ENCODE measurements at places on chromosomes 1 and 21.
A peak's percentile ranks its signal among the peaks of the same experiment; 100 is the strongest.

GRCh38 chr1:19239876-19240275 is 11.4 kb downstream of the EMC1 start:
- no peak for DNase-seq

- DNase-seq = no peak
These were observed 69.1 kb downstream of the KAZN start for GRCh38 chr1:14667651-14667984.

DNA sequence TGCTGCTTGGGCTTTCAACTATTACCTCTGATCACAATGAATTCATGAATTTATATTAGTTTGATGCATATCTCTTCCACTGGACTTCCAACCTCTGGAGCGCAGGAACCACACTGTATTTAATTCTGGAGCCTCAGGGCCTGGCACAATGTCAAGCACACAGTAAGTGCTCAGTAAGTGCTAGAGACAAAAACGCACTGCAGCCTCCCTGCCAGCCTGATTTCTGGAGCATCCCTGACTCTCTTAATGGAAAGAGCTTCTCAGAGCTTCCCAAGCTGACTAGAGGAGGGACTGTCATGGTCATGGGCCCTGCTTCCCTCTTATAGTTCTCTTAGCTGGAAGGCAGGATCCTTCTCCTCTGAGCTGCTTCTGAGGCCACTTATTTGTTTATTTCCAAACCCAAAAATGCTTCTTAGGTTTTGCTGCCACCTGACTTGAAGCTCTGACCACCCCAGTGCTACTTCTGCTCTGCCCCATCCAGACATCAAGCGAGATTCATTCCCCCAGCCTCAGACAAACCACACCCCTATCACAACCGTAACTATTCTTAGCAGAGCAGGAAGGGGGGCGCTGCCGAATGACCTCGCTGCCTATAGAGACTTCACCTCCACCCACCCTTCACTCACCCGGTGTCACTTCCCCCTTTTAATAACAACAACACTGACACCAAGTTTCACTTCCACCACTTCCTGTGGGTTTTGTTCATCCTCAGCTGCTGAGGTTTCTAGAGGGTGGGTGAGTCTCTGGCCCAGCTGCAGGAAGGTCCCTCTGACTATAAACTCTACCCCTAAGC is 33.6 kb downstream of the NUAK2 start:
- DNase-seq = peak; percentile 57

DNA sequence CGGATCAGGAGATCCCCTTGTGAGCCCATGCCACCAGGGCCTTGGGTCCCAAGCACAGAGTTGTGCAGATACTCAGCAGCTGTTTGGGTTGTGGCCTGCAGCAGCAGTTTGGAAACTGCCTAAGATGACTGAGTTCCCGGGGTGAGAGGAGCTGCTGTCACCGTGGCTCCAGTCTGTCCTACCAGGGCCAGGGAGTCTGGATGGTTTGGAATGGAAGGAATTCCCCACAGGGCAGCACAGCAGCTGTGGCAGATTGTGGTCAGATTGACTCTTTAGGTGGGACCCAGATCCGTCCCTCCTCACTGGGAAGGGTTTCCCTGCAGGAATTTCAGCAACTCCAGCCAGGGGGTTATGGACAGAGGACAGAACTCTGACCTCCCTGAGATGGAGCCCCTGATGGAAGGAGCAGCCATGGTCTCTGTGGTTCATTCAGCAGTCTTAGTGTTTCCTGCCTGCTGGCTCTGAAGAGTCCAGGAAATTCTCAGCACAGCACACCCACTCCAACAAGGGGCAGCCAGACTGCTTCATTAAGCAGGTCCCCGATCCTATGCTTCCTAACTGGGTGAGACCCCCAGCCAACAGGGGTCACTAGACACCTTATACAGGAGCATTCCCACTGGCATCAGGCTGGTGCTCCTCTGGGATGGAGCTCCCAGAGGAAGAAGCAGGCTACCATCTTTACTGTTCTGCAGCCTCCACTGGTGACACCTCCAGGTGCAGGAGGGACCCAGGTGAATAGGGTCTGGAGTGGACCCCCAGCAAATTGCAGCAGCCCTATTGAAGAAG is 51.5 kb upstream of the TNFSF4 start:
- DNase-seq = no peak

GRCh38 chr21:46189959-46190490 is 5.8 kb upstream of the SPATC1L start:
- DNase-seq = no peak

DNA sequence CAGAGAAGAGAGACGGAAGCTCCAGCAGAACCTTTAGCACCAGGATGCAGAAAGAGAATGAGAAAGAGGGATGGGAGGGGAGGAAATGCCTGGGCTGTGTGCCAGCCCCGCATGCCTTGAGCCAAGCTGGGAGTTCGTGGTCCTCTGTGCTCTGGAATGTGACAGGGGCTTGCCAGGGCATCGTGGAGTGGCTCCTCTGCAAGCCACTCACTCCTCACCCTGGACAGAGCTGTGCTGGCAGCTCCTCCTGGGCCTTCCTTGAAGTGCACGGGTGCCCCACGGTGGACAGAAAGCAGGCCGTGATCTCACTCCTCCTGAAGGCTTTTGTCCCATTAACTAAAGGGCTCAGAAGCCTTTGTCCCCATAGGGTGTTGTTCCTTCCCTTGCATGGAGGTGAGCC is 34.8 kb upstream of the PRELP start:
- no peak for DNase-seq

DNA sequence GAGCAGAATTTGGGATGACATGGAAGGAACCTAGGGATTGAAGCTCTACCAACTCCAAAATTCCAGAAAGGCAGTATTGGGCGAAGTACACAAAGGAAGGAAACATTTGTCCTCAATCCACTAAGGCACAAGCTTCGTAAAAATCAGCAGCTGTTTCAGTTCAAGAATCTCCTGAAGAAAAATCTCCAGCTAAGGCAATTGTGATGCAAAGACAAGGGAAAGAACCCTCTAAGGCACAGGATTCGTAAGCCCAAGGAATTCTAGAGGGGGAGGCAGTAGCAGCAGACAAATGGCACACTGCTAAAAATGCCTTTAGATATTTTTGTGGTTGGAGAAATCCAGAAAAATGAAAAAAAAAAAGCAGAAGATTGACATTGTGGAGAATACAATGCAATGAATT is 64.5 kb upstream of the PLPPR5 start:
- DNase-seq = no peak

DNA sequence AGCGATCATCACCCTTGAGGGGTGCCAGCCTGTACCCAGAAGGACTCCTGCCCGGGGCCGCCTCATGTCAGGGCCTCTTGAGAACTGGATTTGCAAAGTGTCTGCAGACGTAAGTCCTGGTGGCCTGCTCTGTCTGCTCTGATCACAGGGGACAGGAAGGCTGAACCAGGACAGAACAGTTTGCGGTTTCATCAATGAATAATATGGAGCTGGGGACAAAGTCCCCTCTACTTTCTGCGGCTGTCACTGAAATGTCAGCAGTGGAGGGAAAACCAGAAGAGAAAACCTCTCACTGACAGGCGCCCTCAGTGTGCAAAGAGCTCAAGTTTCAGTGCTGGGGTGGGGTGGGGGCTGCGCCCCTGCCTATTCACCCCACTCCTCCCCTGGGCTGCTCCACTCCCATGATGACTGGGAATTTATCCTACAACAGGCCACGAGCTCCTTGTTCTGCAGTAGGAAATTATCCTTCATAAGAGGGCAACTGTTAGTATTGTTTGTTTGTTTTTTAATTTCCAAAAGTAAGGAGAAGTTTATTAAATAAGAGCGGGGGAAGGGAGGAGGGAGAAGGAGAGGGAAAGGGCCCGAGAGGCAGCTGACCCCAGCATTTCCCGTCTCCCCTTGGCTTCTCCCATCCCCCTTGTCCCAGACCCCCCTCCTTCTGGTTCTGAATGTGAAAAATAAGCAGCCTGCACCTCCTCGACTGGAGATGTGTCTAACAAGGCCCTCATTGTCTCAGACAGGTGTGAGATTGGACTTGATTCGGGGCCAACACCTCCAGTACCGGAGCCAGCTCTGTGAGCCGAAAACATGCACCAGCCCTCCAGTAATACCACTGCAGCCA is 149.2 kb downstream of the CLIC6 start:
- no peak for DNase-seq

- DNase-seq = no peak
These were observed 151.2 kb downstream of the PTBP2 start for GRCh38 chr1:96872757-96873156.

GRCh38 chr1:33348194-33348593 is 27.3 kb upstream of the A3GALT2 start:
- no peak for DNase-seq

DNA sequence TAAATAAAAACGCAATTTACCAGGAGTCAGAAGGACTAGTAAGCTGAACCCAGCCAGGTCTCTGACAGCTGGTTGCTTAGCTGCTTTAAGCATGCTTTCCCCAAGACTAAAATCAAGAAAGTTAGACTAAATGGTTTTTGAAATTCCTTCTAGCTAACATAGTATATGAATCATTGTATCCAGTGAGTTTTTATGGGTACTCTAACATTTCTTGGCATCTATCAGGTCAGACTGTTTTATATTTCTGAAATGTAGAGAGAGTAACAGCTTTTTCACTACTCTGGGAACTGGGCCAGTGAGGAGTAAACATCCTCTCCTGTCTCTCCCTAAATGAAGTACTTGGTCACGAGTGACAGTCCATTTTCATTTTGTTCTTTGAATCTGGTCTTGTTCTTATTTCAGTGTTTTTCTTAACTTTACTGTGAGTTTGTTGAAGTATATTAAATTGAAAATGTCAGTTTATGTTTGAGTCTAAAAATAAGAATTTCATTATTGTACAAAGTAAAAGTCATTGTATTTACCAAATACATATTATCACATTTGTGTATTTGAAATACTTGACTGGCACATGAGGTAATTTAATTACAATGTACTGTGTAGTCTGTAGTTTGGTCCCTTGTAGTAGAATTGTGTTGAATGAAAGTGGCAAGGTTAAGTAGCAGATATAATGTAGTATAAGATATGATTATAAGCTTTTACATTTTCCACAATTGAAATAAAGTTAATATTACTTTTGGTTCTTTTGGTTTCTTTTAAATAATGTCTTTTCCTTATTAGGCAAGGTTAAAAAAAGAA is 47.6 kb downstream of the PKN2 start:
- DNase-seq = no peak

DNA sequence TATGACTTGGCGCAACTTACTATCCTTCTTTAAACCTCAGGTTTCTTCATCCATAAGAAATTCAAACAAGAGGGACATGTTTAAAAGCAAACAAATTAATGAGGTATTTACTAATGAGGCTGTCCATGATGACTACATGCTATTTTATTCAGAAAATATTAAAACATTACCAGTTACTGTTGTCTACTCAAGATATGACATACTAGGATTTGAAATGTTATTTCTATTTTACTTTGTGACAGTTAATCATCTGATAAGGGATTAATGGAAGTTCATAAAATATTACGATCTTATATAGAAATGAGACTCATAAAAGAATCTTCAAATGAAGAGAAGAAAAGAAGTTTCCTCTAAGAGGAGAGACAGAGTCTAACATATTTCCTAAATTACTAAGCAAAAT is 80.1 kb downstream of the SPATA6 start:
- DNase-seq = no peak

GRCh38 chr1:36034692-36035091 is 49.2 kb upstream of the TEKT2 start:
- DNase-seq = no peak

GRCh38 chr1:26075421-26076144 is 8.2 kb upstream of the TRIM63 start:
- DNase-seq = no peak

DNA sequence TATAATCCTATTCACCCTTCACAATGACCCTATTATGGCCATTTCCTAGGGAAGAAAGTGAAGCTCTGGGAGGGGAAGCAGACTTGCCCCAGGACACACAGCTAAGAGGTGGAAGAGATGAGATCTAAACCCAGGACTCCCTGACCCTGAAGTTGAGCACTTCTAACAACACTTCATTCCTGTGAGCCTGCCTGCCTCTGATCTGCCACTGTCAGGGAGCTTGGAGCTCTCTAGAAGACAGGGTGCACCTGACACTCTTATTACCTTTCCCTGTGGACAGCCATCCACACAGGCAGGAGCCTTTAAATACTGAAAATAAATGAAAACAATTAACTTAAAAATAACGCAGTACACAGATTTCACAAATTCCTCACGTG is 599 bp downstream of the MKNK1 start:
- no peak for DNase-seq

DNA sequence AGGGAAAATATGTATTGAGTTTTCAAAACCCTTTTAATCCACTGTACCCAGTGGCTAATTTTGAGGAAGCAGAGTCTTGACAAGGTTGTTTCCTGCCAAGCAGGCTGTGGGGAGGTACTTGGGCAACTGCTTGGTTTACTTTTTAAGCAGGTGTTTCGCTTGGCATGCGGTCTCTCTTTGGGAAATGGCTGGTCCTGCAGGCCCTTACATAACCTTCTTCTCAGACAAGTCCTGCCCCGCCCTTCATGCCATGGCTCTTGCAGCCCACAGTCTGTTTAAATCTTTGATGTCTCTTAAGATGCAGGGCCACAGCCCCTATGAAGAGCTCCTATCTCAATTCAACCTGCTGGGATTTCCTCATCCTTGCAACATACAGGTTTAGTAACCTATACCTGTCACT is 36.0 kb upstream of the ABCD3 start:
- no peak for DNase-seq

DNA sequence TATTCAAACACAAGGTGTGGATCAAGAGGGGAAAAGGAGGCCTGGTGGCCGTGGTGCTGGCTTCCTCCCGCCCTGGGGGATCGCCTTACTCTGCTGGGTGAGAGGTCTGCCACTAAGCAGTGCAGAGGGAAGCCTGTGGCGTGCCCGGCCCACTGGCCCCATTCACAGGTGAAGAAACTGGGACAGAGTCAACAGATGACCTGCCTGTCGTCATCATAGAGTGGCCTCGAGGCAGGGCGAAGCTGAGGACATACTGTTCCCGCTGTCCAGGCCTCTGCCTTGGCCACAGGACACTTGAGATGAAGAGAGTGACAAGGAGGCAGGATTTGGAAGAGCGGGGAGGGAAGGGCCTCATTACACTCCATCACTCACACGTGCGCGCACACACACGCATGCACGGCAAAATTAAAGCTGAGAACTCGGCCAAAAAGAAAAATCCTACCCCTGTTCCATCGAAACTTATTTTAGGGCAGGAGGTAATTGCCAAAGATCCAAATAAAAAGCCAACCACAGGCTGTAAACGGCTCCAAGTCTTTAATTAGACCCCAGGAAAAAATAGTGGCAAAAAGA is 50.5 kb downstream of the CASZ1 start:
- no peak for DNase-seq

Data from stimulated activated CD8-positive, alpha-beta memory T cell treated with anti-CD3 and anti-CD28 coated beads, Interleukin-4, amount 100 ng/mL, for 4 hours (primary cell).